B cell (primary cell): ENCODE measurements at places on chromosomes 6 and 20. TPM values are rescaled to one million over a fixed set of nuclear protein-coding genes. Genes with fewer than 3 reads are reported as not detected.
A peak's percentile ranks its signal among the peaks of the same experiment; 100 is the strongest.

DNA sequence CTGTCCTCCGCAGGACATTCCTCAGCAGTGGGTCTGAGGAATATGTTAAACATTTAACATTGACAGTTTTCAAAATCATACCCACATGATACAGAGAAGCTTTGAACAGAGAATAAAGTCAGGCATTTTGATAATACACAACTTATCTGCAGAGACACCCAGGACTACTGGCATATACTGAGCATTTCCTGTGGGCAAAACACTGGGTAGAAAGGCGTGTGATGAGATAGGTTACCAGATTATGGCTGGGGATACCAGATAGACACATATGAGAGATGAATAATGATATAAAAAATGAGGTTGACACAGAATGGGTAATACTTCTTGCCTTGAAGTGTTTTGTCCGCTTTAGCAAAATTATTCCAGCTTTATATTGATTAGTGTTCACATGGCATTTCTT is 31.4 kb upstream of the TRIM26 start:
- DNase-seq, result no peak

GRCh38 chr6:53723331-53723730 is 57.8 kb upstream of the KLHL31 start:
- DNase-seq, result no peak

DNA sequence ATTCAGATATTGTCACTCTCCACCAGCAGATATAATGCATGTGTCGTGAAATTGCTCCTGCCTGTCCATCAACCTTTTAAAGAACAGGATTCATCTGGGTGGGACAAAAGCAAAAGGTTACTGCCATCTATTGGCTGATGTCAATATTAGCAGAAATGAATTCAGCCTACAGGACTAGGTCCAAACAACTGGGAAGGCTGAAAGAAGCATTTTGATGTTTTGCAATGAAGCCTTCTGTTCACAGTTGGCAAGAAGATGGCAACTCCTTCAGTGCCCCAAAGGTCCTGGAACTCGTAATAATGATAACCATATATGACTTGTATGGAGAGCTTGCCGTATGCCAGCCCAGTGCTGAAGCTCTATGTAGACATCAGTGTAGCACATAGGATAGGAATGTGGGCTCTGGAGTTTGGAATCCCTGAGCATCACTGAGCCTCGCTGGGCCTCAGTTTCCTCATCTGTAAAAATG is 7.5 kb downstream of the BCAS1 start:
- DNase-seq, result peak; percentile 56

GRCh38 chr6:126805861-126806260 is 312.6 kb upstream of the RSPO3 start:
- DNase-seq, result no peak

- DNase-seq, result no peak
Observed at GRCh38 chr6:3798055-3798919, 46.8 kb upstream of the PXDC1 start.

- DNase-seq, result no peak
Observed at GRCh38 chr6:144469144-144469575, 184.0 kb downstream of the UTRN start.

The TEAD3 gene
- 0.17 TPM in 2 replicates for total RNA-seq

The DEF6 gene
- total RNA-seq, result 105 and 116 TPM in 2 replicates
